Germinal center (tissue), 1 donor: ENCODE measurements at places on chromosomes 6 and 20.

- peak; percentile 80 for DNase-seq
Measured at GRCh38 chr6:150417899-150418826, 49.4 kb downstream of the IYD start.

DNA sequence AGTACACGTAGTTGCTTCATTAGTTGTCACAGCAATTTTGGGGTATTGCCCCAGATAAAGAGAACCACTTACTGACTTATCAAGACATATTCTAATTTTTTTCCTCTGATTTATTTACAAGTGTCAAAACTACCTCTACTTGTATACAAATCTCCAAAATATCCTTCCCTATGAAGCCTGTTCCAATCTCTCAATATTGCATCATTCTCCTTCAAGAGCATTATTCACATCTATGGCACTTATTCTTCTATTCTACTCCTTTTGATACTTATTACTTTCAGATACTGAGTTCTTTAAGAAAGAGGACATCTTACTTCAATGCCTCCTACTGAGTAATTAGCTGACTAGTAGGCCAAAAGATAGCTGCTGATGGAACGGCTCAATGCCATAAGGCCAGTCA is 105.2 kb downstream of the SMLR1 start:
- no peak for DNase-seq

DNA sequence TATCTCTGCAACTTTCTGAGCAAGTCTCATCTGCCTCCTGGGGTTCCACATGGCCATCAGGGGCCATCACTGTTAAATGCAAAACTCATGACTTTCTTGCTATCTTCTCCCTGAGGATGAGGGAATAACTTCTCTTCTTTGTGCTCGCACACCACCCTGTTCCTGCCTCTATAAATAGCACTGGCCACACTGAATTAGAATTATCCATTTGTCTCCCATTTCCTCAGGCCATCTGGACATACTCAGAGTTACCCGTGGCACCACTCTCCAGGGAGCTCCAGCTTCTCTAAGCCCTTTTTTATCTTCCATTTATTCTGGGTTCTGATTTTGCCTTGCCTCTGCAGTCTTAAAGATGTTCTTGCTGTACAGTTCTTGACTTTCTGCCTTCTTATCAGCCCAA is 72.8 kb upstream of the ECI2 start:
- DNase-seq = no peak

DNA sequence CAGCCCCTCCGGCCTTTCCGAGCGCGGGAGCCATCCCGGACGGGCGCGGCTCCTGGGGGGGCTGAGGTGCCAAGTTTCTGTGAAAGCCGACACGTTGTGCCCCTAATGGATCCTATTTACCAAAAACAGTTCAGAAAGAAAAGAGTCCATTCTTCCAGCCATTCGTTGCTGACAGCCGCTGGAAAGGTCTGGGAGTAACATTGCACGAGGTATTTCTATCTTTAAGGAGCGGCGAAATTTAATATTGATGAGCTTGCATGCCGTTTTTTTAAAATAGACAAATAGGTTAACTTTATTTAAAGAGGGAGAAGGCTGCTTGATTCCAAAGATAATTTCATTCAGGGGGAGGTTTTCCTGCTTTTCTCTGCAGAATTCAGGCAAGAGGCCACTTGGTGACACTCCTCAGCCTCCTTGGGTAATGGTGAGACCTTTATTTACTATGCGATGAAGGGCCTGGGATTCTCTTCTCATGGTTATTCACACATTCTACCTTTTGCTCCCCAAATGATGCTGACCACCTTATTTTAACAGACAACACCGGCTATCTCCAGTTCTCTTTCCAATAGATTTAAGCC is 988 bp downstream of the TIAM2 start:
- DNase-seq = no peak

DNA sequence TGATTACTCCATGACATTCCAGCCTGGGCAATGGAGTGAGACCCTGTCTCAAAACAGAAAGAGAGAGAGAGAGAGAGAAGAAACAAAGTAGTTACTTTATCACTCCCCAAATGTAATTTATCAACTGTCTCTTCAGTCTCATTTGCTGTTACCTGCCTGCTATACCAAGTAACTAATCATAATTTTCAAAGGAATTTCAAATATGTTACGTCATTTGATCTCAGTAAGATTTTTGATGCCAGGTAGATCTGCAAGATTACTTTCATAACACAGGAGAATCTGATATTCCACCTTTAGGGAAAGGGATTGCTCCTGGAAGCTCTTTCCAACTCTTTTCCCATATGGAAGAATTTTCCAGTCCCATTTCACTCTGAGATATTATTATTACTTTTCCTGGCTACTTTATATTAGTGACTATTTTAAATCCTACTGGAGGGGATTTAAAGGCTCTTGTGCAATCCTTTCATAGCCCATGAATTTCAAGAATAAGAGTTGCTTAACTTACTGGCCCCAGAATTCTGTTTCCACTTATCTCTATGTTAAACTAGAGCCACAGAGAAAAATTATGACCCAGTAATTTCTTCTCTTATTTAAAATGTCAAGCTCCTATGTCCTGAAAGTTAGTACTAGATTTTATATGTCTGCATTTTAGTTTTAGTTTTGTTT is 390.2 kb upstream of the FLRT3 start:
- DNase-seq = no peak

- DNase-seq = no peak
Measured at GRCh38 chr6:111159633-111160032, 72.3 kb downstream of the SLC16A10 start.
